Cerebellum (tissue), 4 donors: ENCODE measurements at places on chromosomes 6 and 20. TPM values are rescaled to one million over a fixed set of nuclear protein-coding genes. Genes with fewer than 3 reads are reported as not detected.

Gene HTR1E
- 0.54 TPM for total RNA-seq

- DNase-seq, result peak; percentile 63
Observed at GRCh38 chr6:156827382-156827781, 50.2 kb downstream of the ARID1B start.

- DNase-seq, result no peak
Observed at GRCh38 chr6:77512554-77512953, 49.3 kb upstream of the HTR1B start.

GRCh38 chr6:53696341-53696740, 30.8 kb upstream of the KLHL31 start:
- no peak for DNase-seq

DNA sequence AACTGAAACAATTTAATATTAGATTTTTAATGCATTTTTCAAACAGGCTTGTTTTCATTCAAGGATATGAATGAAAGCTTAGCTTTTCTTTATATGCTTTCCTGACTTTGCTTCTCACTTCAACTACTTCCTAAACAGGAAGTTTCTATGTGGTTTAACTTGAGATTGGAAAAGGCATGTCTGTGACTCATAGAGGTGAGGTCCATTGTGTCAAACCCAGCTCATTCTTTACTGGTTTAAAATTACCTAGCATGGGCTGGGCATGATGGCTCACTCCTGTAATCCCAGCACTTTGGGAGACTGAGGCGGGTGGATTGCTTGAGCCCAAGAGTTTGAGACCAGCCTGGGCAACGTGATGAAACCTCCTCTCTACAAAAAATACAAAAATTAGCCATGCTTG, 34.4 kb downstream of the EFHC1 start:
- no peak for DNase-seq

DNA sequence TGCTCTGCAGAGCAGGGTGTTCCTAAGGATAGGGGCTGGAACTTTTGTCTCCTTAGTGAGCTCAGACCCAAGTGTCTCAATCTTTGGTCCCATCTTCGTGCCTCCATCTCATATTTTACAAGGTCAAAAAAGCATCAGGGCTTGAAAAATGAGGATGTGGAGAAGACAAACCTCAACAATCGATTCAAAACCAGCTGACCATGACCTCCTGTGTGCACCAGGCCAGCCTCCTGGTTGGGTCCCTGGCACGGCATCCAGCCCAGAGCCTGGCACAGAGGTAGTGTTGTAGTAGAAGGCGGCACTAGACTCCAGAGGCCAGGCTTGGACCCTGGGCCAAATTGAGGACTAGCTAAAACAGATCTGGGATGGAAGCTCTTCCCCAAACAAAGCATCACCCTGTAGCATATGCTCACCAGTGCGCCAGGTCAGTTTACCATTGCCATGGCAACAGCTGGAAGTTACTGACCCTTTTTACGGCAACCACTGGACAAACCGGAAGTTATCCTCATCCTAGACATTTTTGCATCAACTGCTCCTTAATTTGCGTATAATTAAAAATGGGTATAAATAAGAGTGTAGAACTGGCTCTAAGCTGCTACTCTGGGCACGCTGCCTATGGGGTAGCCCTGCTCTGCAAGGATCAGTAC, 69.3 kb upstream of the BLCAP start:
- DNase-seq, result no peak

Gene LINC00237
- total RNA-seq, result 0.45 TPM

DNA sequence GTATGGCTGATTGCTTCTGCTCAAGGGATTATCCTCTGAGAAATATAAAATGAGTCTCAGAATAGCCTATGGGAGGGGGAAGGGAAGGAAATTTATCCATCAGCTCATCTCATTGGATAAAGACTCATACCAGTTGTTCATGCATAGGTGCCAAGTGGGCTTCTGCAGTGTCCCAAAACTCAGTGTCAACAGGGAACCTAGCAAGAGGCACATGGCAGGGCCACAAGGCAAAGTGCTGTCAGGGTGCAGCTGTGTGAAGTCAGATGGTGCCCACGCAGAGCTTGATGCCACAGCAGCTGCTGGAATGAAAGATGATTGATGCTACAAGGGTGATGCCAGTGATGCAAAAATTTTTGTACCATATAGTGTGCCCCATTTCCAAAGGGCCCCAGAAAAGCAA, 3.2 kb upstream of the CHD6 start:
- no peak for DNase-seq

- DNase-seq, result no peak
Observed at GRCh38 chr20:18632196-18632789, 44.4 kb downstream of the DTD1 start.
